CD4-positive, CD25-positive, alpha-beta regulatory T cell (primary cell): ENCODE measurements at places on chromosomes 7 and 10. TPM values are rescaled to one million over a fixed set of nuclear protein-coding genes. Genes with fewer than 3 reads are reported as not detected.

GRCh38 chr10:112141292-112141691 lies 42.3 kb downstream of the GPAM start:
- no peak for DNase-seq

DNA sequence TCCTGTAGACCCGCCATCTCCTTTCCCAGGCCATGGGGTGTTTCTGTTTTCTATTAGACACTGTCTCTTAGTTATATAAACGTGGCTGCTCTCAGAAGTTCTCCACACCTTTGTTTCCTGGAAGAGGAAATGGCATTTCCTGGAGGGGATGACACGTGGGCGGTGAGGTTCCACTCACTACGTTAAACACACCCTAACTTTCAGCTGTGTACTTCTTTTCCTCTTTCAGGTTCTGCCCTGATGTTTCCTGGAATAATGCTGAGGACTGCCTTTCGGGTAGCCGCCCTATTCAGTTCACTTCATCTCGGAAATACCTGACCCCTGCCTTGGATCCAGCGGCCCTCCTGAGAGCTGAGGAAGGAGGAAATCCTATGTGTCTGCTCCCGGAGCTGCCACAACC lies 3.4 kb upstream of the PRKCQ start:
- peak; percentile 98 for DNase-seq

DNA sequence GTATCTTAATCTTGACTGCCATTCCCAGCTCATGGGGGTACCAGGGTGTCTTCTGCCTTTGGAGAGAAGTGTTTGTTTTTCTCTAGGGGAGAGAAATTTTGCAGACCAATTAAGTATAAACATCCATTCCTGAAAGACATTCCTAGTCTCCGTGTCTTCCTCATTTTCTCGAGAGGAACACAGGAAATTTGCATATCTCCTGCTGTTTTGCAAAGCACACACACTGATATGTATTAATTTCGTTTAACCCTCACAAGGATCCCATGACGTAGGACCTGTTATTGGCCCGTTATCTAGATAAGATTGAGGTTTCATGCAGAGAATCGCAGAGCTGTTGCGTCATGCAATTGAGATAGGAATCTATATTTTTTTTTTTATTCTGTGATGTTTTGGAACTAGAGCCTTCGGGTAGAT lies 944 bp downstream of the RHBDD2 start:
- DNase-seq: peak; percentile 61

GRCh38 chr10:27242951-27243551 lies 2.5 kb upstream of the ACBD5 start:
- peak; percentile 64 for DNase-seq

DNA sequence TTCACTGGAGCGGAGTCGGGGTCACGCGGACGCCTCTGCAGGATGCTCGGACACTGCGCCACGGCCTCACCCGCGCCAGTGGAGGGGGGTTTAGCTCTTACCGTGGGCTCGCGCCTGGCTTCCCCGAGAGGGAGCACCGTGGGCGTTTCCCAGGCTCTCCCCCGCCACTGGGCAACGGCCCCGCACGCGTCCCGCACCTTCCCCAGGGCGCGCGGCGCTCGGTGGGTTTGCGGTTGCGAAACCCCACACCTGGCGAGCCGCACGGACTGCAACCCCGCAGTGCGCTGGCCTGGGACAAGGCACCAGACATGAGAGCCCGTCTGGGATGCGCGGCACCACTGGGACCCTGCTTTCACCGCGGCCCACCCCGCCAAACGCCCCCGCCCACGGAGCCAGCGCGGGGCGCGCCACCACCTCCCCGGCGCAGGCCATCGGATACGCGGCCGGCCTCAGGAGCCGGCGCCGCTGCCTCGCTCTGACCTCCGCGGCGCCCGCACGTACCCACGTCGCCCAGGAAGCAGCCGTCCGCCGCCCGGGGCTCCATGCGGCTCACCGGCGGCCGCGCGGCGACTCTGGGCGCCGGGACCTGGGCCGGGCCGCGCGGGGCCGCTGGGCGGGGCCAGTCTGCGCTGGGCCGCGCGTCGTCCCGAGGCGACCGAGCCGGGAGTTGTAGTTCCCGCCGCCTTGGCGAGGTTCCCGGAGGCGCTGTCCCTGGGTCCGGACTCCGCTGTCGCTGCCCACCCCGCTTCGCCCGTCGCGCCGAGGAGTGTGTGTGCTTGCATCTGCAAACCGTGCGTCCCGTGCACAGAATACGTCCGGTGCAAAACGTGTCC lies at the start of gene ASB13:
Gene ASB13, minus strand, starts transcription at position 588 of the 833 bp plus-strand sequence. Its CDS starts 44 bp downstream, at position 544.
- DNase-seq: peak; percentile 67

PRKG1 gene
- 0.30 TPM for total RNA-seq

DNA sequence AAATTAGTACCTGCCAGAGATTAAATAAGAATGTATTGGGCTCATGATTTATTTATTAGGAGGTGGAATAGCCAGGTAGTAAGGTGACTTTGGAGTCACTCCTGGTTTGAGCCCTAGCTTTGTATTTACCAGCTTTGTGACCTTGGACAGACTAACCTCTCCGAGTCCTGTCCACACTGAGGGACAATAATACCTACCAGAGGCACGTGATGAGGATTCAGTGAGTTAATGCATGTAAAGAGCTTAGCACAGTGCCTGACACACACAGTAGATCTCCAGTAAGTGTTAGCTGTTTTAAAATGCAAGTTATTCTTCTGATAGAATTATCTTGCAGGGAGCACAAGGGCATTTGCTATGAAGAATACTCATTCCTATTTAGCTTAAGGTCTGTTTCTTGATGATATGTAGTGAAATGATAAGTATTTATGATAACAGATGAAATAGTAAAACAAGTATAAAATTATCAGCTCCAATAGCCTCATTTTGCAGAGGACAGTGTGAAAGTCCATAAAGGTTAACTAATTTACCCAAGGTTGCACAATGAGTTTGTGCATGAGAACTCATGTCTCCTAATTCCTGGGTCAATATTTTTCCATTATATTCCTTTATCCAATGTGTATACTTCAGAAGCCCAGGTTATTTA lies 36.4 kb downstream of the RABGEF1 start:
- no peak for DNase-seq

GRCh38 chr7:119556436-119556835 lies 716.5 kb upstream of the KCND2 start:
- no peak for DNase-seq

- DNase-seq: no peak
These were observed 190.9 kb downstream of the REEP3 start for GRCh38 chr10:63711867-63712716.

DNA sequence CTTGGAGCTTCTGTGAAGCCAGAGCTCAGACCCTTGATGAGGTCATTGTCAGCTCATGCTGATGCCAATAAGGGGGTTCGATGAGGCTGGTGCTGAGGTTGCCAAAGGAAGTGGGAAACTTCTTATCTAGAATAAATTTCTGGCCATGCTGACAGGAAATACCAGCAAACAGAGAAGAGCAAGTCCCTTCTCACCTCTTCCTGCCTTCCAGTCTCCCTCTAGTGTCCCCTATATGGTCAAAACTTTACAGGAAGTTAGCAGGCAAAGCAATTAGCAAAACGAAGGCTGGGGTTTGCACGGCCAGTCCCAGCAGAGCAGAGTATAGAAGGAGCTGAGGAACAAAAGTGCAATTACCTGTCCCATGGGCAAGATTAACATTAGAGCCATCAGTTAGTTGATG lies 15.1 kb upstream of the NEUROG3 start:
- DNase-seq: peak; percentile 40

GRCh38 chr10:28991333-28992270 lies 297.3 kb upstream of the LYZL1 start:
- DNase-seq: no peak

GRCh38 chr10:86316274-86316835 lies 50.2 kb downstream of the GRID1 start:
- DNase-seq: no peak

- no peak for DNase-seq
These were observed 135.6 kb upstream of the LYZL2 start for GRCh38 chr10:30765022-30765615.

DNA sequence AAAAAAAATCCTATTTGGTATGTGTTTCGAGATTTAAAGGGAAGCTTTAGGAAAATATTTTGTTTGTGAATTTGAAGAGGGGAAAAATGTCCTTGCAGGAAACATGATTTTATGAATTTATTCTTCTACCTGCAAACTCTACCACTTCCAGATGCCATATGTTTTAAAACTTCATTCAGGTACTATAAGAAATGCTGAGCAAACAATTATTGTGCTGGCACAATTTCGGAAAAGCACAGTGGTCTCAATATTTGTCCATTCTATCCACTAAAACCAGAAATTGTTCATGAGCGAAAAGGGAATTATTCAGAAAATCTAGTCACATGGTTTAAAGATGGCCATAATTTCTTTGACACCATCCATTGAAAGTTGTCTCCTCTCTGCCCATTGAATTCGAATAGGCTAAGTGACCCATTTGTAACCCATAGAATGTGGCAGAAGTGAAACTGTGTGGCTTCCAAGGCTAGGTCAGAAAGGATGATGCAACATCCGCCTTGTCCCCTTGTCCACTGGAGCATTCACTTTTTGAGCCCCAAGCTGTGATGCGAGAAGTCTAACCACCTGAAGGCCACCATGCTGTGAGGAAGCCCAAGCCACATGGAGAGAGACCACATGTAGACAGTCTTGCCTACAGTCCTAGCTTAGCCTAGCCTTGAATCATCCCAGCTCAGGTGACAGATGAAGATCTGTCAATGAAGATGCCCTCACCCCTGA lies 189.8 kb upstream of the PRKCQ start:
- DNase-seq: no peak

DNA sequence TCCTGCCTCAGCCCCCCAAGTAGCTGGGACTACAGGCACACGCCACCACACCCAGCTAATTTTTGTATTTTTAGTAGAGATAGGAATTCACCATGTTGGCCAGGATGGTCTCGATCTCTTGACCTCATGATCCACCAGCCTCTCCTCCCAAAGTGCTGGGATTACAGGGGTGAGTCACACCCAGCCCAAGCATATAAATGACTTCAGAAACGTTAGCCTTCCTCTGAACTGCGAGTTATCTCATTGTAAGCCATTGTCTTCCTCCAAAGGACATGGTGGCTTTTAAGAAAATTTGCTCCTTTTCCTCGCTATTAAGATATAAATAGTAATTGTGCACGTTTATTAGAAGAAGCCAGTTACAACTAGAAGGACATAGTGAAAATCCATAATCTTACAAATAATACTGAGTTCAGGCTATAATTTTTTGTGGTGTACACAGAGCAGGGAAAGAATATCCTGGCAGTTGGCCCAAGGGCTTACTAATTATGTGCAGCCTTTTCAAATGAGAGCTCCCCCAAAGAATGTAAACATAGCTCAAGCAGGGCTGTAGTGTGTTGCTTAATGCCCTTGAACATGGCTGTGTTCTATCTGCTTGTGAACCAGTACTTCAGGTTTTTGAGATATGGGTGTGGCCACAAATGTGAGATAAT lies 495.8 kb downstream of the PARD3 start:
- no peak for DNase-seq

DNA sequence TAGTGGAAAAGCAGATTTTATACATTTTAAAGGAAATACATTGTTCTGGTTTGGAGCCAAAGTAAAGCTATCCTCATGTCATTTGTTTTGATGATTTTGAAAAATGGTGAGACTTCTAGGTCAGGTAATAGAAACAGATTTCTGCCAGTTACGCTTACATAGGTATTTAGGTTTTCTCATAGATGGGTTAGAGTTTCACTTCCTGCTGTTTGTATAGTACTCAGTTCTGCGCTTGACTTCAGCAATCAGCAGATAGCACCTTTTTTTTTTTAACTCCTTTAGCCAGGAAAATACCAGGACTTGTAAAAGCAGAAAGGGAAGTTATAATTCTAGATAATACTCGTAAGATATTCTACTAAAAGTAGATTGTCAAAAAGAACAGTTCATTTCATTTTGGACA lies 209.8 kb upstream of the POM121L12 start:
- DNase-seq: no peak

- no peak for DNase-seq
These were observed 34.2 kb downstream of the PDGFA start for GRCh38 chr7:485188-486081.

PKD1L1 gene
- total RNA-seq: 0.17 TPM

DNA sequence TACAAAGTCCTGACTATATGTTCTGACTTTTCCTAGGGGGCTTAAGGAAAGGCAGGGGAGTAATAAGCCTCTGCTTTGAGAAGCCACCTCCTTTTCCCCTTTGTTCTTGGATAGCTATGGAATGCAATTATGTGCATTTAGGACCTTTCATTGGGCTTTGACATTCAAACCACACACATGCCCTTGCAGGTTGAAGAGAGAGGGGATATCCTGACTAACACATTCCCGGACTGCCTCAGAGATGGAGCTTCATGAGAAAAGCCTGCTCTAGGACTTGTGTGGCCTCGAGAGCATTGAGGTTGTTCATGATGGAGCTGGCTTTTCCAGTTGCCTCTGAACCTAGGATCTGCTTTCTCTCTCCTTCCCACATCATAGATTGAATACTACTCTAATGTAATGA lies 694.5 kb downstream of the LRMDA start:
- DNase-seq: no peak

DNA sequence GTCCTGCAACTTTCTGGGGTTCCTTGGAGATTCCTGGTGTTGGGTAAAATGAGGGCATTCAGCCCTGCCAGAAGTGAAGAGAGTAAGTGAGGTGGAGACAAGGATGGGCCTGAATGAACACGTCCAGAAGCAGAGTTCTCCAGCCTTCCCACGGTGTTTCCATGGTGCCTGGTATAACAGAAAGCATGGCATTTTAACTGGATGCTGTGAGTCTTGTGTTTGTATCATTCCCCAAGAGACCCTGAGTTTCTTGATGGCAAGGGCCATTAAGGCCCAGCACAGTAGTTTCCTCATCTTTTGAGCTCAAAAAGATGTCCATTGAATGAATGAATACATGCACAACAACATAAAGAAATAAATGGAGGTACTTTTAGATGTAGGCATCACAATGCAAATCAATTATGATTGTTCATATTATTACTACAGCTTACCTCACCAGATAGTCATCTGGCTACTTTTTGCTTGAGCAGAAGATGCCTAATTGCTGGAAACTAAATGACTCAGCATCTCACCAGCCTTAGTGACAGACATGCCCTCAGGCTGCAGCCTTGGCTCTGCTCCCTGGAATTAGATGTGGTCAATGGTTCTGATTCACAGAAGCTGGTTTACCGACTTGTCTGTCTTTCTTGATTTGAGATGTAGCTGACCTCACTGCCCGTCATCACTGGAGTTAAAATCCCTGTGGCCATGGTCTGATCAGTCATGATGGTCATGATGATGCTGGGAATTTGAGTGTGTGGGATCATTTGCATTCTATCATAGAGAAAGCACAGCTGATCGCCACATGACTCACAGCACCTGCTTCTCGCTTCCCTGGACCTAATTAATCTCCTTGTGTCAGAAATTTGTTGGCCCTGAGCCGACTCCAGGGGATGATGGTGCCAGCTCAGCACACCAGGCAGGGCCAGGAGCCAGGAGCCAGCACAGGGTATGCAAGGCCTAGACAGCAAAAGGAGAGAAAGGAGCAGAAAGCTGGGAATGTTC lies 83.9 kb downstream of the CXCL12 start:
- DNase-seq: no peak

- no peak for DNase-seq
These were observed 57.9 kb upstream of the TMEM72 start for GRCh38 chr10:44853148-44853734.
